ENCODE measurements at places on chromosomes 1 and 21.

- DNase-seq = no peak
Measured at GRCh38 chr1:110053552-110054428, 16.7 kb downstream of the ALX3 start.

DNA sequence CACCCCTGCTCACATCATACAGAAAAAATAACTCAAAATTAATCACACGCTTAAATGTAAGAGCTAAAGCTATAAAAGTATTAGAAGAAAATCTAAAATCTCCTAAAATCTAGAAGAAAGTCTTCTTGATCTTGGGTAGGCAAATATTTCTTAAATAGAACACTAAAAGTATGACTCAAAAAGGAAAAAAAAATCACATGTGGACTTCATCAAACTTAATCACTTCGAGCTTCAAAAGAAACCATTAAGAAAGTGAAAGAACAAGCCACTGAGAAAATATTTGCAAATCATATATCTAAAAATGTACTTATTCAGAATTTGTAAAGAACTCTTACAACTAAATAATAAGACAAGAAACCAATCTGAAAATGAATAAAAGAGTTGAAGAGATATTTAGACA lies 32.7 kb downstream of the LRRC52 start:
- no peak for DNase-seq

DNA sequence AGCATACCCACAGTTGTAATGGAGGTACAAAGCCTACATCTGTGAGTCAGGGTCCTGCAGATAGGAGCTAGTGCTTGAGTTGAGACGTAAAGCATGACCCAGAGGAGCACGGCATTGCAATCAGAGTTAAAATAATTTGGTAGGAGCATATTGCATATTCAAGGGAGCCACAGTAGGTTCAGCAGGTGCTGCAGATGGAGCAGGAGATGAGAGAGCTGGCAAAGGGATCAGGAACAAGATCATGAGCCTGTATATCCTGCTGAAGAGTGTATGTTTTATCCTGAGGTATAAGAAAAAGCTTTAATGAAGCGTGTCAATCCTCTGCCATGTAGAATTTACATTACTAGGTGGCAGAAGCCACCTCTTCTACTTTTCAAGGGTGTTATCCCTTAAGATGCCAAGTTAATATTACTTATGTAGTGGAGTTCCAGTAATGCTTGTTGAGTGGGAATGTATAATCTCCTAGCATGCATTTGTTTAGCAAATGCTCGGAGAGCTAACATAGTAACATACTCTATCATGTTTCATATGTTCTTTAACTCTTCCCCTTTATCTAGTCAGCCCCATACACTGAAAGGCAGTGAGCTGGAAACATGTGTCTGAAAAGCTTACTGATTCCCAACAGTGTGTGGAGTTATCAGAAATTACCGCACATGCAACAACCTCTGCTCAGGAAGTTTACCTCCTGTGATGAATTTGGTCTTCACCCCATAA lies 300.3 kb downstream of the GRIK1 start:
- DNase-seq = no peak

DNA sequence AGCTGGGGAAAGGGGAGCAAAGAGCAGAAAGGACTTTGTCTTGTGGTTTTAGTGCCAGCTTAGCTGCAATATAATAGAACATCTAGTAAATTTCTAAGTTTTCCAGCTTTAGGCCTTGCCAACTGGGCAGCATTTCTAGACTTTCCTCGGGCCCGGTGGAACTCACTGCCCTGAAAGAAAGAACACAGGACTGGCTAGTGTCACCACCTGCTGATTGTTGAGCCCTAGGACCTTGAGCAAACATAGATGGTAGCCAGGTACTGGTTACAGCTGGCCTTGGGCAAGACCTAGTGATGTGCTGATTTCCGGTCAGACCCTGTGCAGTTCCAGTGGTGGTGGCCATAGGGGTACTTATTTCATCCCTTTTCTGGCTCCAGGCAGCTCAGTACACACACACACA lies 753.2 kb upstream of the B3GALT2 start:
- DNase-seq = no peak

DNA sequence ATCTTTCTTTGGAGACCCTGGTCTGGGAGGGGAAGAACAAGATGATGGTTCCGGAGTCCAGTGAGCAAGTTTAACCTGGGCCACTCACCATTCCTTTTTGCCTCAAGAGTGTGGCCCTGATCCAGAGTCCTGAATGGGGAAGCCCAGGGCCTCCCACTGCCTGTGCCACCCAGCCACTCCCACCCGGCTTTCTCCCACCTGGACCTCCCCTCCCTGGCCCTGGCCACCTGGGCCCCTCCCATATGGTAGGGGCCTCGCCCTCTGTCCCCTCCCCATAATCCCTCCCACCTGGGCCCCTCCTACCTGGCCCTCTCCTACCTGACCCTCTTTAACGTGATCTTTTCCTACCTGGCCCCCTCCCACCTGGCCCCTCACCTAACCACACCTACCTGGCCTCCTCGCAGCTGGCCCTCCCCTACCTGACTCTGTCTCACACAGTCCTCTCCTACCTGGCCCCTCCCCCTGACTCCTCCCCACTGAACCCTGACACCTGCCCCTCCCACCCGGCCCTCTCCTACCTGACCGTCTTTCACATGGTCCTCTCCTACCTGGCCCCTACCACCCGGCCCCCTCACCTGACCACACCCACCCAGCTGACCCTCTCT lies 220.7 kb upstream of the VAMP3 start:
- no peak for DNase-seq

GRCh38 chr1:100261686-100262085 lies 4.3 kb upstream of the RTCA start:
- no peak for DNase-seq

DNA sequence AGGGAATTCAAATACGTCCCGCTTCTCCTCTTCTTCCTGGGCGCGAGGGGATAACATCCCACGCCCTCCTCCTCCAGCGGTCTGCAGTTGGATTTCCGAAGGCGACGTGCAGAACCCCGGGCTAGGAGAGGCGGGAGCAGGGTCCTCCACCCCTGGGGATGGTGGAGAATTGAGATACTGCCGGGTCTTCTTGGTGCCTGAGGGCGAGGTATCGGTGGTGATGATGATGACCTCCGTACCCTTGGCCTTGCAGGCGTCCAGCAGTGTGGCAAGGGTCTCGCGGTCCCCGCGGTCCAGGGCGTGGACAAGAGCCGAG lies 3.2 kb upstream of the LIX1L start:
- no peak for DNase-seq

- DNase-seq = no peak
Measured at GRCh38 chr1:90132306-90132705, 137.4 kb downstream of the ZNF326 start.

DNA sequence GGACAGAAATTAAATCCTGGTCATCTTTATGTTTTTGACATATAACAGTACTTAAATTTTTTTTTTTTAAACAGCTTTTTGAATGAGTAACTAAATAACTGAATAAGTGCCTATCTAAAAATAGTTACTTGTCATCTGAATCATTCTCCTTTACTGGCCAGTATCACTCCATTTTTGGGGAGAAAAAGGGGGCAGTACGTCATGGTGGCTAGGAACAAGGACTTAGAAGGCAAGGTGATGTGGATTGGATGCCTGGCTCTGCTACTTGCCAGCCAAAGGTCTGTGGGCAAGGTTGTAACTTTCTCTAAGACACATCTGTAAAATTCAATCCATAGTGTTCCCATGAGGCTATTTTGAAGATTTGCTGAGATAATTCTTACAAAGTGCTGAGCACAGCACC lies 220.4 kb upstream of the DEPDC1 start:
- DNase-seq = no peak

DNA sequence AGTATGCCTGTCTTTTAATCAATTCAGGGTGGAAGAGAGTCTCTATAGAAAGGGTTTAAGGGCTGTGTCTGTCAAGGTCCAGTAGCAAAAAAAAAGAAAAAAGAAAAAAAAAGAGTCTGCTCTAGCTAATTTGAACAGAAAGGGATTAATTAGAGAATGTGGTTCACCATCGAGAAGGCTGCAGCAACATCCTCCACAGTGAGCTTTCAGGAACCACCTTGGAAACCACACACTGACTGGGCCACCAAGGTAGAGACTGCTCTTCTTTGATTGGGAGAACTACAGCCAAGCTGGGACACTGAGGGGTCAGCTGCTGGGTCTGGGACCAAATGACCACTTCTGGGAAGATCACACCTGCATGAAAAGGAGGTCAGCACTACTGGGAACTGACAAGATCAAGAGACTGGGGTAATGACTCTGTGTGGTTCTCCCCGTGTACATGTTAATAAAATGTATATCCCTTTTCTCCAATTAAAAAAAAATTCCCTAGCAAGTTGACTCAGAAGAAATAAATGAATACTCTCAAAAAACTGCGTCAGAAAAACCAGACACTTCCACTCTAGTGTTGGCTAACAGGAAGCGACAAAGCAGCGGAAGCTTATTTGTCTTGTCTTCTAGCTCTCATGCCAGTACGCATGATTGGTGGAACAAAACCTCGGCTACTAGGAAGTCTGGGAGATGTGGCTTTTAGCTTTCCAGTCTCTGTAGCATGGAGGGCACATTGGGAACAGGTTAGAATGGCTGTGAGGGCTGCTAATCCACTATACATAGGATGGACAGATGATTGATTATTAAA lies 60.0 kb upstream of the IVNS1ABP start:
- DNase-seq = no peak

GRCh38 chr1:27760426-27760825 lies 12.6 kb upstream of the STX12 start:
- no peak for DNase-seq

DNA sequence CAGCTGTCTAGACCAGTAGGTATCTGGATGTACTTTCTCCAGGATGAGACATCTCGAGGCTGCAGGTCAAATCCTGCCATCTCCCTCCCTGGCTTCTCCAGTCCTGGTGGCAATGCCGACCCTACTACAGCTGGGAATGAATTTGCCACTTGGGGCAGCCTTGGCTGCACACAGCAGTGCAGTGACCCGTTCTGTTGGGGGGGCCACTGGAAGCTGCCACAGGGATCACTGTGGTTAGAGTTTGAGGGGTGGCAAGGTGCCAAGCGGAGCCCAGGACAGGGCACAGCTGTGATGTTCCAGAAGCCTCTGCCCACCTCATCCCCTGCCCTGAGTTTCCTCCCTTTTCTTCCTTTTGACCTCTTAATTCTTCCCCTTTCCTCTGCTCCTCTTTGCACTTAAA lies 17.1 kb downstream of the COL6A2 start:
- DNase-seq = no peak

Measured in NCI-H187 treated with DMSO at 0.1 percent for 48 hours (cell line).